ENCODE measurements at places on chromosomes 7 and 10.

DNA sequence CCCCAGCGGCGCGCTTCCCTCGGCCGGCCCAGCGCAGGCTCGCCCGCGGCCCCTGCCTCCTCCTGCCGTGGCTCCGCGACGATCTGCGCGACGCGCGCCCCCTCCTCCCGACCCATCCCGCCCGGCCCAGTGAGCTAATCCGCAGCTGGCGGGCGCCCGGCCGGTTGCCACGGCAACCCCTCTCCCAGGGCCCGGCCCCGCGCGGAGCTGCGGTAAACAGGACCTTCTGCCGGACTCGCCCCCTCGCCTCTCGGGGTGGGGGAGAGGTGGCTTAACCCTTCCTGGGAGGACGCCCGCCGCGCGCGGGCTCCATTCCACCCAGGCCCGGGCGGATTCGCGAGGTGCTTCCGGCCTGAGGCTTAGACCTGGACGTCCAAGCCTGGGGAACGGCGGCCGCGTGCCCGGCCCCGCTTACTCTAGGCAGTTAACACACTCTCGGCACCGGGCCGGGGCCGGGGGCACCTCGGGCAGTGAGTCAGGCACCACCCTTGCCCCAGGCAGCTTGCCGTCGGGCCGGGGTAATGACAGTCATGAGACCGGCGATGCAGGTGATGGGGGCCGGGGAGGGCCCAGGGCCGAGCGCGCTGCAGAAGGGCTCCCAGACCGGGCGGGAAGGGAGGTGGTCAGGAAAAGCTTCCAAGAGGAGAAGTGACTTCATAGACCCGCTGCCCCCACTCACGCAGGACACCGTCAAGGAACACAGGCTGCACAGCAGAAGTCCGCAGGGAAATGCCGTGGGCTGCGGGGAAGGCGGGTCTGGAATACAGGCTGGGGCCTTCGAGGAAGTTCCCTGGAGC lies at the start of gene DENND2A:
DENND2A (minus strand) TSS at position 87 of the 797 bp plus-strand sequence. CDS start 38,416 bp downstream, outside the sequence.
- no peak for DNase-seq

DNA sequence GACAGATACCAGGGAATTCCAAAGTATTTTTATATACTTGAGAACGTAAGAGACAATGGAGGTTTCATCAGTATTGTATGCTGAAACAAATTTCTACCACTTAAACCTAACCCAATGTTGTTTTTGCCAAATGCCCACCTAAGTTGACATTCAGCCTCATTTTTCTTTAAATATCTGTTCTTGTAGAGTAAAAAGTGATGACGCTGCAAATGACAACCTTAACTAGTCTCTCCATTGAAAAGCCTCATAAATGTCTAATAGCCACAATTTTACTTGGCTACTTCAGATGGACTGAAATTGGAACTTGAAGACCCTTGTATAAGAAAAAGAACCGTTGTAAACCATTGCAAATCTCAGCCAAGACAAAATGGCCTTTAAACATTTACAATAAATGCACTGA lies 176.9 kb downstream of the CRPPA start:
- no peak for DNase-seq

- no peak for DNase-seq
These were observed 234.6 kb downstream of the ZMYND11 start for GRCh38 chr10:369684-370448.

DNA sequence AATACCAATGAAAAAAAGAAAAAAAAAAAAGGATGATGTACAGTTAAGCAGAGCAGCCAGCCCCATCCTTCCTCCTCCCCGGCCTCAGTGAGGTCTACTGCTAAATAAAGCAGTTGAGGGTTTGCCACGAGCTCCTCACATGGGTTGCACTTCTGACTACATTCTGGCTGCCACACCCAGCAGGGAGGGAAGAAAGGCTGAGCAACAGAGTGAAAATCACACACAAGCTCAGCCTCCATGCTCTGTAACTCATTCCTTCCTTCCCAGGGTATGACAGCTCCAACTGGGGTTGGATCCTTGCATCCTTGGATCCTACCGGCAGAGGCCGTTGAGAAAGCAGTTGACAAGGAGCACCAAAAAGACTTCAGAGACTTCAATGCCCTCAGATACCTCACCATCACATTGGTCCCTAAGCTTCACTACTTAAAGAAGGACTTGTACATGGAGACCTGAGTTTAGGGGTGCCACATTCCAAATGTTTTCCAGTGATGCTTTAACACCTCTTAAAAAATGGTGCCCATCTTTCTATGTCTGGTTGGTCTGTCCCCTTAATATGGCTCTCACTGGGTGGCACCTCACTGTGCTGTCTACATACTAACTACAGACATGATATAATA lies 52.9 kb upstream of the PIK3CG start:
- no peak for DNase-seq

- no peak for DNase-seq
These were observed 35.0 kb downstream of the KIF11 start for GRCh38 chr10:92627845-92628480.

GRCh38 chr7:40843338-40843985 lies 708.7 kb downstream of the SUGCT start:
- no peak for DNase-seq

- no peak for DNase-seq
These were observed 54.8 kb downstream of the MCU start for GRCh38 chr10:72746426-72747363.

GRCh38 chr10:6539833-6540232 lies 40.2 kb downstream of the PRKCQ start:
- no peak for DNase-seq

DNA sequence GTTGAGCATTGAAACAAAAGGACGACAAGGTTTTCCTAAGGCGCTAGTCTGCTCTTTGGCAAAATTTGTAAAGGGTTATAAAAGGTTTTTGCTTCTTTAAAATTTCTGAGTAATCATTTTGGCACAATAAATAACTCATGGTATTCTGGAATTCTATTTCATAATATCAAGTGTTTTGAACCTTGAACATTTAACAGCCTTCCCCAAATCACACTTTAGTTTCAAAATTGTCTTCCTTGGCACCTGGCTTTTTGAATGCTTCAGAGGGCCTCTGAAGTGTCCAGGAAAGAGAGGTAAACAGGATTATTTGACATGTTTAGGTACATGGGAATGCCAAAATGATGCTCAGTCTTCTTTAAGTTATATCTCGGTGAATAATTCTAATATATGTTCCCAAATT lies 220.8 kb downstream of the PHF14 start:
- DNase-seq = no peak
